ENCODE measurements at places on chromosomes 5 and 9. TPM values are rescaled to one million over a fixed set of nuclear protein-coding genes. Genes with fewer than 3 reads are reported as not detected.

GRCh38 chr5:7565559-7565958 is 169.6 kb downstream of the ADCY2 start:
- no peaks in the 10 kb centered on the region for H3K4me1 ChIP-seq
- no peak overlapping the region for H3K27ac ChIP-seq
- no peaks in the 10 kb centered on the region for H3K36me3 ChIP-seq

DNA sequence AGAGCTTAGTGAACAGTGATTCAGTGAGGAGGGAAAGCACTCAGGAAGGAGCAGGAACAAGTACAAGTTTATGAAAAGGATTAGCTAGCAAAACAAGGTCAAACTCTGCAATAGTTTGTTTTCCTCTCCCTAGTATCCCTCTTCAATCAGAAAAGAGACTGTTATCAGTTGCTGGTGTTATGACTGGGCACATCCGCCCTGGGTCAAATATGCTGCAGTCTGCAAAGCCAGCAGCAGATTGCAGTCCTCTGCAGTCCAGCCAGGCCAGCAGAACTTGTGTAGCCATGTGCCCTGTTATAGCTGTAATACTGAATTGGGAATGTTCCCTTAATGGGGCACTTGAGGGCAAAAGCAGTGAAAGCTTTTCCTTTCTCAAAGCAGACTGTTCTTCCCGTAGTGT is 12.0 kb downstream of the PCDHAC2 start:
- H3K4me1 ChIP-seq: no peaks in the 10 kb centered on the region
- H3K27ac ChIP-seq: no peak overlapping the region
- H3K36me3 ChIP-seq: no peaks in the 10 kb centered on the region
- DNase-seq: no peak

DNA sequence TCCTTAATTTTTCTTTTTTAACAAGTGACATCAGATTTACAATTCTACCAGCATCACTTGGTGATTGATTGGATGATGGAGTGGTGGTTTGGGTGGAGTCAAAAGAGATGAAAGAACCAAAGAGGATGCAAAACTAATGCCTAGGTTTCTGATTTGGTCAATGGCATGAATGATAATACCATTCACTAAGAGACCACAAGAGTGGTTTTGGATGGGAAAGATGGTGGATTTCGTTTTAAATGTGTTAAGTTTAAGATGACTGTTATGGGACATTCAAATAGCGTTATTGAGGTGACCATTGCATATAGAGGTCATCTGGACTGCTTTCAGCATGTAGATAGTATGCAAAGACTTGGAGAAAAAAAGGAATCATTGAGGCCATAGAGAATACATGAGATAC is 3.6 kb downstream of the SMC5 start:
- no peak for DNase-seq
- peak overlapping the region; percentile 85 for H3K4me3 ChIP-seq
- H3K27me3 ChIP-seq: no peaks in the 10 kb centered on the region
- peaks cover 28% of the 10 kb centered on the region for H3K36me3 ChIP-seq

DNA sequence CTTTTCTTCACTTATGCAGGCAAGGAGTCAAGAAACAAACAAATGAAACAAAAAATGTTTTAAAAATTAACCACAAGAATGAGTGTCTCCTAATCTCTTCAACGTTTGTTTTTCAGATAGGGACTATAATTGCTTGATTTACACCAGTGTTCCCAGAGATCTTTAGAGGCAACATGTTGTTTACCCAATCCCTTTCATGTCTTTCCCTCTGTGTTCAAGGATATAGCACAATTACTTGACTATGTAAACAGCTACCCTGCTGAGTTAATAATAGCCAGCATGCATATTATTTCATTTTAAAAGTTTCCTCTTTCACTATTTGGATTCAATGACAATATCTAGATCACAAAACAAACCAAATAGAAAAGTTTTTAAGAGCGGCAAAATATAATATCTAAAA is 25.1 kb upstream of the SHISAL2B start:
- no peak for DNase-seq
- H3K27me3 ChIP-seq: peaks cover 4% of the 10 kb centered on the region
- no peak overlapping the region for H3K27ac ChIP-seq
- H3K4me3 ChIP-seq: no peak overlapping the region
- no peaks in the 10 kb centered on the region for H3K4me1 ChIP-seq

- no peak for DNase-seq
- no peak overlapping the region for H3K27ac ChIP-seq
- H3K36me3 ChIP-seq: no peaks in the 10 kb centered on the region
- H3K27me3 ChIP-seq: no peaks in the 10 kb centered on the region
- H3K4me3 ChIP-seq: no peak overlapping the region
- H3K4me1 ChIP-seq: peaks cover 4% of the 10 kb centered on the region
Measured at GRCh38 chr9:5445886-5446285, 4.5 kb upstream of the CD274 start.

- H3K36me3 ChIP-seq: no peaks in the 10 kb centered on the region
- DNase-seq: no peak
- H3K27ac ChIP-seq: peak overlapping the region; percentile 23
- H3K27me3 ChIP-seq: no peaks in the 10 kb centered on the region
- no peak overlapping the region for H3K4me3 ChIP-seq
Measured at GRCh38 chr9:36484124-36484523, 84.1 kb upstream of the RNF38 start.

DNA sequence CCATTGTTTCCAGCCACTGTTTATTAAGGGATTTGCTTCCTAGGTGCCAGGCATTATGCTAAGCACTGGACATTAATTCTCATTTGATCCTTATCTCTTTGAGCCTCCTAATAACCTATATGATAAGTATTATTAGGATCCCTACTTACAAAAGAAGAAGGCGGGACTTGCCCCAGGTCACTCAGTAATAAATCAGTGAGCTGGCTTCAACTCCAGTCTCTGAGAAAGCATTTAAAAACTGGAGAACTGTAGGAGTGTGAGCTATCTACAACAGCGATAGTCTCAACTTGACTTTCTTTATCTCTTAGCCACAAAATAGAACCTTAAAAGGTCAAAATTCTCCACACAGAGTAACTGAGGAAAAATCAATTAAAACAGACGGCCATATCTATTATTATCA is 155.0 kb downstream of the GNAQ start:
- no peaks in the 10 kb centered on the region for H3K36me3 ChIP-seq
- H3K4me3 ChIP-seq: no peak overlapping the region
- no peak overlapping the region for H3K27ac ChIP-seq
- H3K4me1 ChIP-seq: no peaks in the 10 kb centered on the region

- peaks cover 6% of the 10 kb centered on the region for H3K4me1 ChIP-seq
- no peak for DNase-seq
- no peak overlapping the region for H3K27ac ChIP-seq
- H3K36me3 ChIP-seq: no peaks in the 10 kb centered on the region
Measured at GRCh38 chr9:37290366-37290939, 132.0 kb upstream of the GRHPR start.

DNA sequence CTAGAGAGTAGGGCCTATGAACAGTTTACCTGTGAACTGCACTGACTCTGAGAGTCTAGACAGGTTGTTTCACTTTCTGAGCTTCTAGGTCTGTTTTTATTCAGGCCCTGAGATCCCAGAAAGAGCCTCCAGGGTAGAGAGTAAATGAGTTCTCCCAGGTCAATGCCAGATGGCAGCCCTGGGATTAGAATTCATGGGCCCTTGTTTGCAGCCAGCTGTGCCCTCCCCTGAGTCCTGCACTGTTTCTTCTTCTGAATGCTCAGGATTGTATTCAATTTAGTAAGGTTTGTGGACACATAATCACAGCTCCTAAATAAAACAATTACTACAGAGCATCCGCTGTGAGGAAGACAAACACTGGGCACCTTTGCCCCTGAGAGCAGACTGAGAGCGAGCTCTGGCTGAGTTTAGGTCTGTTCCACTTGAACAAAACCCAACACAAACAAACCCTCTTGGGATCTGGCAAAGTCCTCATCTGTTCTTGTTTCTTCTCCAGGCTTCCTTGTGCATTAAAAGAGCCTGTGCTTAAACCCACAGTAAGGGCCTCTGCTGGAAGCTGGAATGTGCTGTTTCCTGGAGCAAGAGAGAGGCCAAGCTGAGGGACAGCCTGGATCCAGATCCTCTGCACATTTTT is 29.9 kb downstream of the FAM219A start:
- no peaks in the 10 kb centered on the region for H3K36me3 ChIP-seq
- H3K27ac ChIP-seq: no peak overlapping the region
- no peak for DNase-seq
- H3K4me3 ChIP-seq: no peak overlapping the region
- no peaks in the 10 kb centered on the region for H3K4me1 ChIP-seq

GRCh38 chr5:78568212-78568611 is 80.4 kb downstream of the LHFPL2 start:
- no peak overlapping the region for H3K27ac ChIP-seq
- H3K36me3 ChIP-seq: no peaks in the 10 kb centered on the region
- no peaks in the 10 kb centered on the region for H3K27me3 ChIP-seq
- no peaks in the 10 kb centered on the region for H3K4me1 ChIP-seq

DNA sequence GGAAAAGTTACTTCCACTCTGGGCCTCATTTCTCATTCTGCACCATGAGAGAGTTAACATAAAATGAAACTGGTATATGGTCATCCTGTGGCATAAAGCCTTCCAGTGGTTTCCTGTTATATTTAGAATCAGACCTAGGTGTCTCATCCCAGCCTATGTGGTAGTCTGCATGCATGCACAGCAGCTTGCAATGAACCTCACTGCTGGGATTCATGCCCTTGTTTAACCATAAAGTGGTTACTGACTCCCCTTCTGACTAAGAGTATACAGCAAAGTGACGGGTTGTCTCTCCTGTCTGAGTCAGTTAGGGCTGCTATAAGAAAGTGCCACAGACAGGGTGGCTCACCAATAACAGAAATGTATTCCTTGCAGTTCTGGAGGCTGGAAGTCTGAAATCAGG is 14.7 kb upstream of the TDRD7 start:
- H3K4me3 ChIP-seq: no peak overlapping the region
- H3K27me3 ChIP-seq: no peaks in the 10 kb centered on the region
- H3K4me1 ChIP-seq: peaks cover 7% of the 10 kb centered on the region

DNA sequence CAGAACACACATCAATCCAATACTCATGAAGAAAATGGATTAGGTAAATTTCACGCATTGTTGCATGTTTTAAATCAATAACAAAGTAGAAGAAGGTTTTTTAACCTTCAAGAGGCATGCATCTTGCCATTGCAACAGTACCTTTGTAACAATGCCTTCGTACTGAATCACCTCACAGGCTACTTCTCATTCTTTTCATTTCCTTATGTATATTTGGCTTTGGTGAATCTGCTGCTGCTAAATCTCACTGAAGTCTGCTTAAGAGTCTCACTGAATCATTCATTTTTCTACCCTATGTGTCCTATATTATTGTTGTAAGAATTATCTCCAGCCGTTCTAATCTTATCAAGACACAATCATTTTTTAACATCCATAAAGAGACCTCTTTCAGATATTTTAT is 152.5 kb downstream of the CDH10 start:
- H3K36me3 ChIP-seq: no peaks in the 10 kb centered on the region
- no peak overlapping the region for H3K4me3 ChIP-seq
- DNase-seq: no peak

GRCh38 chr5:120779674-120780073 is 315.6 kb downstream of the PRR16 start:
- no peak overlapping the region for H3K4me3 ChIP-seq
- H3K27me3 ChIP-seq: no peaks in the 10 kb centered on the region
- no peak for DNase-seq
- no peaks in the 10 kb centered on the region for H3K36me3 ChIP-seq
- no peak overlapping the region for H3K27ac ChIP-seq

DNA sequence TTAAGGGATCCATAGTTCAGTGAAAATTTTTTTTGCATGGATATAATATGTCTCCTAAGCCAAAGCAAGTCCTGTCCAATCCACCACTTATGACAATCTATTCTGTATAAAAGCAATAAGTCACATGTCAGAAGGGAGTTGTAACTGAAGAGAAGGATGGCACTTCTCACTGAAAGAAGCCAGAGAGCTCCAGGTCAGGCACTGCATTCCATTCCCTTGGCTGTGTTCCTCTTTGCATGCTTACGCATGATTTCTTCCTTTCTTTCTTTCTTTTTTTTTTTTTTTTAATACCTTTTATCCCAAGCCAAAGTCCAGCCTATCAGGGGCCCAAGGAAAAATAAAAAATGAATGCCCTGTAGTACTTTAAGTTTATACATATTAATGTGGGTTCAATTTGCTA is 39.8 kb downstream of the MAMDC2 start:
- H3K4me3 ChIP-seq: no peak overlapping the region
- H3K36me3 ChIP-seq: no peaks in the 10 kb centered on the region
- no peaks in the 10 kb centered on the region for H3K4me1 ChIP-seq
- no peak for DNase-seq
- H3K27ac ChIP-seq: no peak overlapping the region

GRCh38 chr9:93128715-93129224 is 5.3 kb downstream of the NINJ1 start:
- no peak overlapping the region for H3K4me3 ChIP-seq
- H3K4me1 ChIP-seq: peaks cover 74% of the 10 kb centered on the region
- DNase-seq: no peak
- peaks cover 14% of the 10 kb centered on the region for H3K36me3 ChIP-seq

DNA sequence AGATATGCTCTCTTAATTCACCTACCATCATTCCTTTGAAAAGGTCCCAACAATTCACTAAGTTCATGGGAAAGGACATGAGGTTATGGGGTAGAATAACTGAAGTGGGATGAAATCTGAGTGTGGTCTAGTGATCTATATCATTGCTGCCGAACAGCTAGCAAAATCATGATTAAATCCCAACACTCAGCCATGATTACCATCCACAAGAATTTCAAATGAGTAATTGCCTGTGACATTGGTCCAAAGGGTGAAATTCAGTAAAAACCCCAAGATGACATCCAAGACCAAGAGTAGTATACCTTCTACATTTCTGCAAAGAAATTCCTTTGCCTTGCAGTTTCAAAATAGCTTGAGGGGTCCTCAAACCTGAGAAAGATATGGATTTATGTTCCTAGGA is 225.6 kb downstream of the SPOCK1 start:
- no peaks in the 10 kb centered on the region for H3K36me3 ChIP-seq
- no peaks in the 10 kb centered on the region for H3K27me3 ChIP-seq
- H3K27ac ChIP-seq: no peak overlapping the region
- no peaks in the 10 kb centered on the region for H3K4me1 ChIP-seq
- no peak for DNase-seq

- H3K36me3 ChIP-seq: peaks cover 78% of the 10 kb centered on the region
- DNase-seq: no peak
- no peaks in the 10 kb centered on the region for H3K4me1 ChIP-seq
- no peak overlapping the region for H3K27ac ChIP-seq
- no peak overlapping the region for H3K4me3 ChIP-seq
Measured at GRCh38 chr5:157511651-157512644, 51.9 kb downstream of the NIPAL4 start.

GRCh38 chr5:44331471-44332050 is 57.7 kb downstream of the FGF10 start:
- H3K4me1 ChIP-seq: no peaks in the 10 kb centered on the region
- H3K4me3 ChIP-seq: no peak overlapping the region
- H3K36me3 ChIP-seq: no peaks in the 10 kb centered on the region
- no peak for DNase-seq

The SAXO1 gene
- polyA plus RNA-seq: not detected

The NR5A1 gene
- polyA plus RNA-seq: not detected

The PCDHGA4 gene
- not detected for polyA plus RNA-seq

The PCDHB12 gene
- polyA plus RNA-seq: not detected

The SEMA6A gene
- polyA plus RNA-seq: 0.38 TPM

Data from CD4-positive, CD25-positive, alpha-beta regulatory T cell (primary cell).